Cardiac ventricle fibroblast (primary cell): ENCODE measurements at places on chromosomes 1 and 21. TPM values are rescaled to one million over a fixed set of nuclear protein-coding genes. Genes with fewer than 3 reads are reported as not detected.

The ADORA3 gene
- total RNA-seq = not detected in 2 replicates

The TMCO4 gene
- total RNA-seq = 12.0 and 16.8 TPM in 2 replicates

The CA14 gene
- total RNA-seq = not detected in 2 replicates

The MPL gene
- not detected in 2 replicates for total RNA-seq

The LCE2A gene
- total RNA-seq = not detected in 2 replicates

The OR2T3 gene
- not detected in 2 replicates for total RNA-seq

The CYP4X1 gene
- total RNA-seq = 9.4 and 13.3 TPM in 2 replicates

The POGZ gene
- 21.2 and 22.7 TPM in 2 replicates for total RNA-seq
